ENCODE measurements at places on chromosomes 5 and 9.

DNA sequence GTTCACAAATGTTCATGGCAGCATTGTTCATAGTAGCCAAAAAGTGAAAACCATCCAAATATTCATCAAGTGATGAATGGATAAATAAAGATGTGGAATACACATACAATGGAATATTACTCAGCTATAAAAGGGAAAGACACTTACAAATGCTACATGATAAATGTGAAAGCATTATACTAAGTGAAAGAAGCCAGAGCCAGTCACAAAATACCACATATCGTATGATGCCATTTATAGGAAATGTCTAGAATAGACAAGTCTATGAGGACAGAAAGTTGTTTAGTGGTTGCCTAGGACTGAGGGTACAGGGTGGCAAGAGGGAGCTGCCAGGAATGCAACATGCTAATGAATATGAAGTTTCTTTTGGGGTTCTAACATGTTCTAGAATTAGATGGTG, 148.7 kb downstream of the DEPDC1B start:
- no peak for DNase-seq

GRCh38 chr5:2695200-2695891, 56.1 kb downstream of the IRX2 start:
- DNase-seq: no peak

- no peak for DNase-seq
Measured at GRCh38 chr5:32814141-32814540, 103.0 kb downstream of the NPR3 start.

GRCh38 chr9:21333226-21333625, 2.0 kb downstream of the KLHL9 start:
- DNase-seq: no peak

DNA sequence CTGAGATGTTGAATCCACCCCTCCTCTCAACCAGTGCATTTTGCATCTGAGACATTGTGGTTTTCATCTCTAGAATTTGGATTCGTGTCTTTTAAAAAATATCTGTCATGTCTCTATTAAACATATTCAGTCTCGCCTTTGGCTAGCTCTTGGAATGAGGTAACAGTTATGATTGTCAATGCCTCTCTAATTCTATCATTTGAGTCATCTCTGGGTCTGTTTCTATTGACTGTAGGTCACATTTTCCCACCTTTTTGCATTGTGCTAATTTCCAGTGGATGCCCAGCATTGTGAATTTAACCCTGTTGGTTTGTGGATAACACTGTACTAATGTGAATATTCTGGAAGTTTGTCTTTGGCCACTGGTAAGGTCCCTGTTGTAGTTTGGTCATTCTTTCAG, 8.4 kb upstream of the SLC6A3 start:
- DNase-seq: no peak

DNA sequence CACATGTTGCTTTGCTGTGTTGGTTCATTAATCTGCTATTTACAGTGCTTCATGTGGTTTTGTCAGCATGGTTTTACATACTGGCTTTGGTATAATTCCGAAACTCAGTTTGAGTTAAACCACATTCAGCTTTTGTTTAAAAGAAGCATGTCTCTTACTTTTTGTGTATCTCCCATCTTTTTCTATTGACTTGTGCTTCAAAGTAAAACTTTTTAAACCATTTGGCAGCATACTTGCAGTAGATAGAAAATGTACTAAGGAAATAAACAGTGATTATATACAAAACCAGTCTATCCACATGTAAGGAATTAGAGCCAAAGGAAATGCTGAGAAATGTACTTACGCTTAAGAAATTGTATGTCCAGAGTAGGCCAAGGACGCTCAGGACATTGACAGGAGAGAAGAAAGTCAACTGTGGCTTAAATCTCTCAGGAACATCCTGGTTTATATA, 286.9 kb downstream of the ARHGEF28 start:
- DNase-seq: no peak

DNA sequence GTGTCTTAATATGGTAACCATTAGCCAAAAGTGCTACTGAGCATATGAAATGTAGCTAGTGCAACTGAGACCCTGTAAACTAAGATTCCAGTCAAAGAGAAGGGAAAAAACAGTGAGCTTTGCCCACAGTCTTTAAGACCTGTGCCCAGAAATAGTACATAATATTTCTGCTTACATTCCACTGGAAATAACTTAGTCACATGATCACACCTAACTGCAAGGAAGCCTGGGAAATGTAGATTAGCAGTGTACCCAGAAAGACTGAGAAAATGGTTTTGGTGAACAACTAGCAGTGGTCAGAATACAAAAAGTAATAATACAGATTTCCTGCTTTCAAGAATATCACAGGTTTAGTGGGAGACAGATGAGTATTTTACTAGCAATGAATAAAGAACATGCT, 2.5 kb upstream of the CPLANE1 start:
- DNase-seq: no peak

GRCh38 chr5:154390096-154390495, 55.7 kb upstream of the SAP30L start:
- no peak for DNase-seq

DNA sequence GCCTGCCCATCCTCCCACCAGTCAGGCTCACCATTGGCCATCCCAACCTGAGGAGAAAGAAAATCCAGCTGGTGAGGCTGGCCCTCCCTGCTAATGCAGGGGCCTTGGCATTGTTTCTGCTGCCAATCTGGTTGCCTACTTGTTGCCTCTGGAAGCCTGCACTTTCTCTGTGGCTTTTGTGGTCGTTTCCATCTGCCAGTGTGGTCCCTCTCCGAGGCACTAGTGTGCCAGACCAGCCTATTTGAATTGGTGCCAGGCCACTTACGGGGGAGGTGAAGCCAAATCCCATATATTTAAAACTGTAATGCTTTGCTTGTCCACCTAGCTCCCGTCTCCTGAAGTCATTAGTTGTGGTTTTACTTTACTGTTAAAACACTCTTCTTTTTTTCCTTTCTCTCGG, 213.4 kb upstream of the ADAMTSL1 start:
- no peak for DNase-seq

GRCh38 chr9:133456409-133456808, 3.4 kb upstream of the CACFD1 start:
- no peak for DNase-seq

DNA sequence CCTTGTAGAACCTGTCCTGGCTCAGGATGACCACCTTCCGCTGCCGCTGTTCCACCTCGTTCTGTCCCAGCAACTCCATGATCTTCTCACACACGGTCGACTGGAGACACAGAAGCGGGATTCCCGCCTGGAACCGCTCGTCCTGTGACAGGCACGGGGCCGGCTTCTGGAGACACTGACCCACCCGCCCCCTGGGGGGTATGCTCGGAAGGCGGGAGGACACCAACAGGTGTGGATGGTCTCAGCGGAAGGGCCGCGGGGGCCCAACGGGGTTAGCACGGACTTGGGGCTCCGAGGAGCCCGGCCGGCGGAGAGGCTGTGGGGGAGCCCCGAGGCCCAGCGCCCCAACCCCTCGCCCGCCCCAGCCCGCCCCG, 530 bp downstream of the UCK1 start:
- peak; percentile 45 for DNase-seq

GRCh38 chr5:42677156-42677842, 79.3 kb upstream of the CCDC152 start:
- no peak for DNase-seq
